NCI-H2227 treated with DMSO at 0.1 percent for 48 hours (cell line): ENCODE measurements at places on chromosomes 1 and 21.

- no peak for DNase-seq
Measured at GRCh38 chr1:114040273-114041015, 61.2 kb downstream of the OLFML3 start.

- DNase-seq = peak; percentile 99
Measured at GRCh38 chr1:172532183-172532699, 709 bp upstream of the SUCO start.

GRCh38 chr21:39106881-39107462 lies 76.3 kb downstream of the PSMG1 start:
- DNase-seq = no peak

DNA sequence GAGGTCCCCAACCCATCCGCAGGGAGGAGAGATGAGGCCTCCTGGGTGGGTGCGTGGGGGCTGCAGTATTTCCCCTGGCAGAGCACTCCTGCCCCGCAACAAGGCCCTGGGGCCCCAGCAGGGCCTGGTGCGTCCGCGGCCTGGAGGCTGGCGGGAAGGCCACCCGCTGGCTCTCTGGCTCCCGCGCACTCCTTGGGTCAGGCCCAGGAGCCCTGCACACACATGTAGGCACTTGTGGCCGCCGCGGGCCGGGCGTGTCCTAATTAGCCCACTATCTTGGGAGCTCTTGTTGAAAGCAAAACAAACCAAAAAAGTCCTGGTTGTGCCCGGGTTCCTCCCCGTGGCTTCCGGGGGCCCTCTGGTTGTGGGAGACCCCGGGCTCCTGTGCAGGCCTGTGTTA lies 49.7 kb upstream of the CCDC27 start:
- no peak for DNase-seq

DNA sequence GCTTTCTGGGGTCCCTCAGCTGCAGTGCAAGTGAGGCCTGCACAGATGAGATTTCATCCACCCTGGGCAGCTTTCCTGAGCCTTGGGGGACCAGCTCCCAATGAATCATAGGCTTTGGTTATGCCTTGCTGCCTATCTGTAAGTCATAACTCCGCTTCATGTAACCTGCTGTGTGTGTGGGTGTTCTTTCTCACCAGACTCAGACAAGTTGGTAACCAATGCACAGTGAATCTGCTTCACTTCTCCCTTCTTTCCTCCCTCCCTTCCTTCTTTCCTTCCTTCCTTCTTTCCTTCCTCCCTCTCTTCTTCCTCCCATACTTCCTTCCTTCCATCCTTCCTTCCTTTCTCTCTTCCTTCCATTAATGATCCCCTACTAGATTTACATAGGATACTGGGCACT lies 34.4 kb upstream of the PSMB2 start:
- no peak for DNase-seq

- no peak for DNase-seq
Measured at GRCh38 chr1:228002792-228003191, 4.0 kb upstream of the WNT3A start.

GRCh38 chr1:205916541-205916940 lies 26.7 kb downstream of the SLC26A9 start:
- no peak for DNase-seq

DNA sequence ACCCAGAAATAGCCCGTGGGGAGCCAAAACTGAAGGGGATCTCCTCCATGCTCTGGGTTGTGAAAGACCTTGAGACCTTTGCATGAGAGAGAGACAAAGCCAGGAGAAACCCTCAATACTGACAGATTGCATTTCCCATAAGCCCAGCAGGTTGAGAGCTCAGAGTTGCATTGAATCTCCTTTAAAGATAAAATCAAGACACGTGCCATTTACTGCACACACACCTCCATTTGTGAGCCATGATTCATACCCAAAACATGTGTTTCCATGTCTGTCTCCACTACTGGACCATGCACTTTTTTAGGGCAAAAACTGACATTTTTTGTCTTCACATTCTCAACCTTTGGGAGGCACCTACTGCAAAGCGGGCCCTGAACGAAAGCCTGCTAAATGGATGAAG lies 144.0 kb upstream of the NRIP1 start:
- no peak for DNase-seq

DNA sequence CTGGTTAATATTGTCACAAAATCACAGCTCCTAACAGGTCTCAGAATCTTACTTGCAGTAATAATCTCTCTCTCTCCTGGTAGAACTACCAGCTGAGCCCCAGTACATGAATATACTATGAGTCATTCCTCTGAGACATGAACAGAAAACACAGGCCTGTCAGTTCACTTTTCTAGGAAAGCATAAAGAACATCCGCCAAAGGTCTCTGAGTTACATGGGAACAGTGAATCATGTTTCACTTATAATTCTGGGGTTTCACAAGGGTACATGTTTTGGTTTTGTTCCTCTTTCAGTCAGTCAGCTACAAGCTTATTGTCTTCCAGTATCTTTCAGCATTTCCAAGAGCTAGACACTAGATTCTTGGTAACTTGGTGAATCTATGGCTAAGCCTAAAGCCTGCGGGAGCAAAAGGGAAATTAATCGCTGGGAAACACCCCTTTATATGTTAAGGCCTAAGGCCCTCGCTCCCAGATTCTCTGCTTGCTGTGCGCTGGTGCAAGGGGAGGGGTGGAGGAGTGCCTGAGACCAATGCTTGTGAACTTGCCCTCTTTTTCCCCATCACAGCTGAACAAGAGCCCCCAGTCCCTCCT lies 31.7 kb downstream of the IFNGR2 start:
- no peak for DNase-seq

- peak; percentile 27 for DNase-seq
Measured at GRCh38 chr1:11860587-11860986, 1.8 kb upstream of the NPPB start.
